Lower lobe of right lung (tissue), 2 donors: ENCODE measurements at places on chromosomes 5 and 9.
A peak's percentile ranks its signal among the peaks of the same experiment; 100 is the strongest.

DNA sequence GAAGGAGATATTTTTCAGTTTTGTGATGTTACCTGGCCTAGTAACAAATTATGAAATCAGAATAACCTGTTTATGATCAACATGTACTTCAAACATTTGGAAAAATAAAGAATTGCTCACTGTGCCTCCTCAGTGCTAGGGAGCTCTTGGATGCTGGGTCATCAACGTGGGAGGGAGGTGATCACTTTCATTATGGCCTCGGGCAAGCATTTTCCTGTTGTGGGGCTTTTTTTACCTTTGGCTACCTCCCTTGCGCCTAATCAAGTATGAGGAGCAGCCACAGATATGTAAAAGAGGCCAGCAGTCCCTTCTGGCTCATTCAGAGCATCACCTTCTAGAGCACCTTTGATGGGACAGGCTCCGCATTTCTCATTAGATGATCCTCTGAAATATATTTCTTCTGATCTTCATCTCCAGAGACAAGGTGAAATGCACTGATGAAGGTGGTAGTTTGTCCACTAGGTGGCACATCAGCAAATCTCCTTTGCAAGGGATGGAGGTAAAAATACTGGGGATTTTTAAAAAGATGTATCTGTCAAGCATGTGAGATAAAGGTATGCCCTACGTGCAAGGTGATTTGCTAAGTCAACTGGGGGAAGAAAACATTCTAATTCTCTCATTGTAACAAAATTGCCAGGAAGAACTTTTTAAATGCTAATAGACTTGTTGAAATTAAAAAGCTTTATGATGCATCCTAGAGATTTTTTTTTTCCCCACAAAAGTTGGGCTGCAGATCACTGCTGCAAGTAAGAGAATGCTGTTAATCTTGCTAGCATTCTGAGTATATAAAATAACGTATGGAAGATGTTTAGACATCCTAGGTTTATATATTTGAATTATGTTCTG is 218.2 kb downstream of the MAST4 start:
- DNase-seq: no peak
- H3K27me3 ChIP-seq: no peaks in the 10 kb centered on the region
- H3K27ac ChIP-seq: no peak overlapping the region
- peaks cover 7% of the 10 kb centered on the region for H3K4me1 ChIP-seq
- no peaks in the 10 kb centered on the region for H3K36me3 ChIP-seq
- no peak overlapping the region for H3K4me3 ChIP-seq

GRCh38 chr9:77802515-77803293 is 154.6 kb upstream of the GNA14 start:
- H3K4me1 ChIP-seq: peaks cover 41% of the 10 kb centered on the region
- peak overlapping the region; percentile 44 for H3K27ac ChIP-seq
- DNase-seq: no peak

DNA sequence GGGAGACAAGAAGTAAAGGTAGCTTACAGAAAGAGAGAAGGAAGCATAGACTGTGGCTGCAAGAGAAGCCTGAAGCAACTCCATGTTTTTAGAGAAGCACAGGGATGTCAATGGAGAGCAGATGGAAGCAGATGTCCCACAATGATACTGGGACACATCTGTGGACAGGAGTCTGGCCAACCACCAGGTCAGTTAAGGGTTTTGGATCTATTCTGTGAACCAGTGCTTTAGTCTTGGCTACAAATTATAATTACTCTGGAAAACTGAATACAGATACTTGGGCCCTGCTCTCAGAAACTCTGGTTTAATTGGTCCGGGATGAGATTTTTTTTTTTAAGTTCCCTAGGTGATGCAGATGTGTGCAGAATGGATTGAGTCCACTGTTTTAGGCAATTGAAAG is 592.8 kb downstream of the CSNK1G3 start:
- H3K4me1 ChIP-seq: no peaks in the 10 kb centered on the region
- no peaks in the 10 kb centered on the region for H3K36me3 ChIP-seq
- no peak overlapping the region for H3K27ac ChIP-seq

GRCh38 chr5:8842971-8843551 is 702.8 kb downstream of the SEMA5A start:
- no peaks in the 10 kb centered on the region for H3K27me3 ChIP-seq
- no peaks in the 10 kb centered on the region for H3K4me1 ChIP-seq
- no peak for DNase-seq
- H3K27ac ChIP-seq: no peak overlapping the region

- H3K4me1 ChIP-seq: peaks cover 10% of the 10 kb centered on the region
- no peak overlapping the region for H3K27ac ChIP-seq
- H3K4me3 ChIP-seq: no peak overlapping the region
- DNase-seq: no peak
These were observed 21.6 kb downstream of the FBXL7 start for GRCh38 chr5:15521381-15522186.
